ENCODE measurements at places on chromosomes 3 and 15.
A peak's percentile ranks its signal among the peaks of the same experiment; 100 is the strongest.

DNA sequence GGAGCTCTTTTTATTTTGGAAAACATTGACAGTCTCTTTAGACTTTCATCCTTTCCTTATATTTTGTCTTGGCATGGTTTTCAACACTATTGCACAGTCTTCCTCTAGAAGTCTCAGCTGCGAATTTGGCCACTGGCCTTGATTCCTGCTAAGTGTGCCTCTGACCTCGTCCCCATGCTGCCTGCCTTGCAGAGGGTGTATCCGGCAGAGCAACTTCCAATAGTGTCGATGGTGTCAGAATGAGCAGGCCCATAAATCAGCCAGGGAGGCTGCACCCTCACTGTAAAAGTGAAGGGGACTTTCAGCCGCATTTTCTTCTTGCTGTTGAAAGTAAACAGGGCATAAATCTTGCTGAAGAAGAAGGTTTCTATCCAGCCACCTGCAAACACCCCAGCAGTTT is 336.7 kb upstream of the TRIM42 start:
- no peak for DNase-seq

DNA sequence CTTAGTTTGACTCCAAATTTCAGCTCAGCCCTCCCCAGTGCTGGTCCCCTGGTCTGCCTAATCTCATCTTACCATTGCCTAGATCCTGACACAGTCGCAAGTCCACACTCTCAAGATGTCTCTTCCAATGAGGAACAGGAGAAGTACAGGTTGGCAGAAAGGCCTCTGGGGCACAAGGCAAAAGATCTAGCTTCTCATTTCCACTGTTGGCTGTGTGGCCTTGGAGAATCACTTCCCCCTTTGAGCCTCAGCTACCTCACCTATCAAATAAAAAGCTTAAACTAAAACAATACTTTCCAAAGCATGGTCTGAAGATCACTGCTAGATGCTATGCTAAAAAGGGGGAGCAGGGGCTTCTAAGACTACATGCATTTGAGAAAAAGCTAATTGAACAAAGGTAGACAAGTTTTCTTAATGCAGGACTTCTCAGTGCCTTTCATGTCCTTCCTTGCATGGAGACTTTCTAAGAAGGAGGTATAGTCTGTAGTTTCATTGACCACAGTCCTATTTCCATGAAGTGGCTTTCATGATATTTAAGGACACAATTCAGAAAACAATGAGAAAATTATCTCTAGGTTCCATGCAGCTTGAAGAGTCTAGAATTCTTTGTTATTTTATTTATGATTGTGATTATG is 118.0 kb upstream of the RAD18 start:
- DNase-seq: no peak

- DNase-seq: no peak
These were observed 232.6 kb downstream of the TBL1XR1 start for GRCh38 chr3:176964661-176965060.

- DNase-seq: no peak
These were observed 175.0 kb downstream of the KLF13 start for GRCh38 chr15:31501536-31502157.

DNA sequence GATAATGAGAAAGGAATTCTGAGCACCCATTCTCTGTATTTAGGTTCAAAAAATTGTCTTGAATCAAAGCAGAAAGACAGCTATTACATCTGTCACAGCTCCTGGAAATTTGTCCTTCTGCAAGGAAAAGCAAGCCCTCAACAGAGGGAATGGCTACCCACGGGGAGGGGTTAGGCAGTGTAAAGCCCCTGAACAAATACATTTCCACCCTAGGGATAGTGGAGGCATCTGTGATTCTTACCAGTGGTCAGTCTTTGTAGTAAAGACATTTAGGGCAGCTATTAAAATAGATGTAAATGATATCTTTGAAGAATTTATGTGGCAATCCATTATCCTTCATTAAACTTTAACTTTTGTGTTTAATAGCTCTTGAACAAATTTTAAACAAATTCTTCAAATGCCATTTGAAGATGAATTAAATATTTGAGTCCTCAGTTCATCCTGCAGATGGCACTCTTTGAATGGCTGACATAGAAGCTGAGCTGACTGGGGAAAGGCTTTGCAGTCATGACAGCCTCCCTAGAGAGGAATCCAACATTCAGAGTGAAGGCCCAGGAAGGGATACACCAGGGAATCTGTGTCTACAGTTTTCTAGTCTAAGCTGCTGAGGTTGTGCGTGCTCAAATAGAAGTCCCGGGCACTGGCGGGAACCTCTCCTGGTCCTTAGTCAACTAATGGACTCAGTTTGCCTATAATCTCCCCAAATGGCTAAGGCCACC is 359.7 kb upstream of the ROPN1 start:
- peak; percentile 39 for DNase-seq

GRCh38 chr3:67947808-67948508 is 293.5 kb upstream of the SUCLG2 start:
- DNase-seq: no peak

DNA sequence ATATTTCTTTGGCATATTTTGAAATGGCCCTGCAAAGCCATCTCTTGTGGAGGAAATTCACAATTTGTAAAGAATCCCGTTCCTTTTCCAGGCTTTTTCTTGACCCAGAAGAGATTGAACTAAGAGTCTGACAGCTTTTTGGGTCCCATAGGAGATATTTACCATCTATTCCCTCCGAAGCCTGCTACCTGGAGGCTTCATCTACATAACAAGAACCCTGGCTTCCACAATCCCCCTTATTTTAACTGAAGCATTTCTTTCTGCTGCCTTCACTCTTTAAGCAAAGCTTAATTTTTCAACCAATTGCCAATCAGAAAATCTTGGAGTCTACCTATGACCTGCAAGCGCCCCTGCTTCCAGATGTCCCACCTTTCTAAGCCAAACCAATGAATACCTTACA is 248.1 kb upstream of the GADL1 start:
- no peak for DNase-seq

- DNase-seq: no peak
These were observed 592.2 kb downstream of the FHIT start for GRCh38 chr3:60659098-60659497.

GRCh38 chr3:174202561-174202960 is 656.6 kb upstream of the NAALADL2 start:
- no peak for DNase-seq

GRCh38 chr3:25789596-25790556 is at the start of gene OXSM:
Gene OXSM (plus strand): TSS chr3:25790090. CDS start chr3:25791021, 931 bp downstream.
- peak; percentile 90 for DNase-seq

DNA sequence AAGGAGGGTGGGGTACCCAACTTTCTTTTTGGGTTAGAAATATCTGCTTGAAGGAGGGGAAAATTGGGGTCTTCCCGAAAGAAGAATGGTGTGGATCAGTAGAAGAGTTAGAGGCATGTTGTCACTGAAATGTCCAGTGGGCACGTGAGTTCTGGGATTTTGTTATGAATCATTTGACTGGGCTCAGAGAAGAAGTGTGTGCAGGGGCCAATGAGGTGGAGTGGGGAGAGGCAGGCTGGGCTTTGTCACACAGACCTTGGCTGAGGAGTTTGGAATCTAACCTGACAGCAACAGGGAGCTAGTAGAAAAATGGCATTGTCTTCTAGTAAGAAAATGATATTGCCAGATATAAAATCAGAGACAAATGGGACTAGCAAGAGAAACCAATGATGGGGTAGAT is 436.8 kb downstream of the MFSD1 start:
- DNase-seq: no peak

- DNase-seq: peak; percentile 71
These were observed 41.7 kb downstream of the ARPP21 start for GRCh38 chr3:35680866-35681650.

DNA sequence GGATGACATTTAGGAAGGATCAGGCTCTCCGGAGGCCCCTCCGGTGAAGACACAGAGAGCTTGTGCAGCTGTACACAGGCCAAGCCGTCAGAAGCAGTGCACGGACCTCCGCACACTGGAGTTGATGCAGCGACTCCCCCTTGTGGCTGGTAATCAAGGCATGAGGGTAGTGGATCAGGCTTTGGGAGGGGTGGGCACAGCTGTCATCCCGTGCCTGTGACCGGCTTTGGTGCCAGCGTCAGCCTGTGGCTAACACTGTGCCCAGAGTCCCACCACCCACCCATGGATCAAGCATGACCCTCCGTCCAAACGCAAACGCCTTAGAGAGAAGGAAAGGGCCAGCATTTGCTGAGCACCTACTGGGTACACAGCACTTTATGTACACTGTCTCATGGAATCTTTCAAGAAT is 8.2 kb upstream of the GRIP2 start:
- DNase-seq: peak; percentile 66

DNA sequence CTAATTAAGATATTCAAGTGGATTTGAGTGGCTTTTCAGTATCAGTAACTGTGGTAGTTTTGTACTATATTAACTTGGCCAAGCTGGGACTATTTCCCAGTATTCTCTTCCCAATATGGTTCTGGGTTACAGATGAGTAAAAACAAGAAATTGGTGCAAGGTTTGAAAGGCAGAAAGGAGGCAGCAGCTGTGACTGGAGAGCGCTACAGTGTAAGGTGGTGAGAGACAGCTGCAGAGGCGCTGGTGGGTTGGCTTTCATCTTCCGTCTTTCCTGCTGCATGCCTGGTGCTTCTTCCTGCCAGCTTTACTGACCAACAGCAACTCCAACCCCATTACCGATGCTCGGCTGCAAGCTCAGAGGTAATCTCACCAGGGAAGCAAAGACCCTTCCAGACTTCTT is 9.8 kb downstream of the DPH3 start:
- DNase-seq: no peak

DNA sequence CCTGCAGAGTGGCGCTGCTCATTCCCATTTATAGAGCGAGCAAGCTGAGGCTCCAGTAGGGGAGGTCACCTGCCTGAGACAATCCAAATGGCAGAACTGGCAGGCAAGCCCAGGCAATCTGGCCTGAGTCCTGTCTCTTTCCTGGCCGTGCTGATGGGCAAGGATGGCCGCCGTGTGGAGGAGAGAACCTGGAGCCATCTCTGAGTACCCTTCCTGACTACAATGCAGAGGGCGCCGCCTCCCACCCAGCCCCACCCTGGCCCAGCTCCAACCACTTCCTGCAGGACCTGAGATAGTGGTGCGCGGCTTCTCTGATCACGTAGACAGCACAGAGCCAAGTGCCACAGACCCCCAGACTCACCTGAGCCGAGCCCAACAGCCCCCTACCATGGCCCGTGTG is 7.0 kb downstream of the TLR9 start:
- peak; percentile 89 for DNase-seq

DNA sequence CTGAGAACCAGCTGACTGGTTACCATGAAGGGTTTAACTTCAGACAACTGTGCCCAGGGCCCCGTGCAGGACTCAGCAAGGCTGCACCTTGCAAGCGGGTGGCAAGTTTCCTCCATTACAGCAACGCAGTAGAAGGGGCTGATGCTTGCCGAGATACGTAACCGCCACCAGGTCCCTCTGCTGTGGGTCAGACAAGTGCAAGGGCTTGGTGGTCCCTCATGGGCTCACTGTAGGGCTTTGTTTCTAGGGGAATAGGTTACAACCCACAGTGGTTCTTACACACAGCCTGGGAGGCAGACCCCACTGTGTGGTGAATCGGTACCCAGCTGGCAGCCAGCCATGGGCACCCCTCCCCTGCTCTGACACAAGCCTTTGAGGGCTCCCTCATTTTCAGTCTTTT is 15.5 kb upstream of the SNRPA1 start:
- DNase-seq: no peak

DNA sequence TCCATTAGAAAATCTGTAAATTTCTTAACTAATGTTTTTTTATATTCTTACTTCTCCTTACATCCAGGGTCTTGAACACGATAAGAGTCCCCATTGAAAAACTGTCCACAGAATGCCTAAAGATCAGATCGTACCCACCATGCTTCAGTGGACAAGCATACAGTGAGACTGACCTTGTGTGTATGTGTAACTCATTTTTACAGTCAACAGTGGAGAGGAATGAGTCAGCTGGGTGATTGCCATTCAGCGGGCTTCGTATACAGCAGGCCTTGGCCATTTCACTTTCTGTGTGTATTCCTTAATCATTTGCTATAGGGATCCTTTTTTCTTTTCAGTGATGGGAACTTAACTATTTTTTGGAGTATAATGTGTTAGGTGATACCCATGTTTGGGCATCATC is 10.6 kb downstream of the PARP14 start:
- no peak for DNase-seq

DNA sequence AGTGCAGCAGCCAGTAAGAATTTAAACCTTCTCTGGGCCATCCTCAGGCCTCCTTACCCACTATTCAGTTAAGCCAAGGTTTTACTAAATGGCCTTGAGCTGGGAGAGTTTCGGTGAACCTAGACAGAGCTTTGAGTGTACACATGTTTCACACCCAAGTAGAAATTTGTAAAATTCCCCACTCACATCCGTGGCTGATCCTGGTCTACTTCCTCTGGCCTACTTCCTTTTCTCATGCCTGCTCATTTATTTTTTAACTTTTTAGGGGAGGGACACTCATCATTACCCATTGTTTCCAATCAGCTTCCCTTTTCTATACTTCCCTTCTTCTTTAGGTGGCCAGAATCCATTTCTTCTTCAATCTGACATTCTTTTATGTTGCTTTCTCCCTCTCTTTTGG is 7.6 kb downstream of the CX3CR1 start:
- DNase-seq: no peak

GRCh38 chr3:151843275-151843674 is 29.4 kb downstream of the AADAC start:
- DNase-seq: no peak

- no peak for DNase-seq
These were observed 631.7 kb upstream of the CCDC54 start for GRCh38 chr3:106745344-106746168.

GRCh38 chr3:18989237-18989795 is 159.0 kb upstream of the KCNH8 start:
- DNase-seq: no peak

DNA sequence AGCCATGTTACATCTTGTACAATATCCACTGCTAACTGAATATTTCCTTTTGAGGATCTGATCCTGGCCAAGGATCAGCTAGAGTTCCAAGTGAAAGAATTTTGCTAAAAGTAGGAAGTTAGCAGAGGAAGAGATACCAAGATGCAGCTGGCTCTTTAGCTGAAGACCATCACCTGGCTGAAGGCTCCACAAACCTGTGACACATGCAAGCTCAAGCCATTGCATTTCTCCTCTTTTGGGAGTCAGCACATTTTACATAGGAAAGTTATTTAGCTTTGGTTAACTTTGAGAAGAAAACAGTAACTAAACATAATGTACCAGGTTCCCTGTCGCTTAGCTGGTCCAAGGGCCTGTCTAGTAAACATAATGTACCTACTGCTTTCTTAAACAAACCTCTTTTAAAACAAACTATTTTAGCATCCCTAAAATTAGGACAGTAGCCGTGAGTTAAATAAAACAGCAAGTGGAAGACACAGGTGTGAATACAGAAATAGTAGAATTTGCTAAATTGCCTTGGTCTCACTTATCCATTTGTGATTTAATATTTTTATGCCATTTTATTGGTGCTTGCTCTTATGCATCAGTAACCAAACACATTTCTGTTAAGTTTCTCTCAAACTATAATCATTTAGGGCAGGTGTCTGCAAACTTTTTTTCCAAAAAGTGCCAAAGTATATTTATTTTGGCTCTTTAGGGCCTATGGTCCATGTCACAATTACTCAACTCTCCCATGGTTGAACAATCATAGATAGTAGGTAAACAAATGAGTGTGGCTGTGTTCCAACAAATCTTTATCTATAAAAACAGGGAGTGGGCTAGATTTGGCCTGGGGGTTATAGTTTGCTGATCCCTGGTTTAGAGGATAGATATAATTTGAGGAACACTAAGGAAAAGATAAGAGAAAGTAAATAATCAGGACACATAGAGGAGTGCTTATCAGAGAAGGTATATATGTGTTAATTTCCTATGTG is 11.2 kb downstream of the GCSAM start:
- no peak for DNase-seq

GRCh38 chr3:195895078-195895860 is 13.1 kb downstream of the TNK2 start:
- no peak for DNase-seq
